ENCODE measurements at places on chromosomes 11 and 22.

GRCh38 chr22:27380855-27381254 is 420.7 kb downstream of the MN1 start:
- no peak for DNase-seq

- no peak for DNase-seq
Observed at GRCh38 chr22:50560034-50560433, 2.7 kb downstream of the SYCE3 start.

GRCh38 chr22:49712195-49712791 is 115.4 kb downstream of the BRD1 start:
- no peak for DNase-seq

GRCh38 chr11:94638301-94638901 is 71.2 kb downstream of the PIWIL4 start:
- no peak for DNase-seq

DNA sequence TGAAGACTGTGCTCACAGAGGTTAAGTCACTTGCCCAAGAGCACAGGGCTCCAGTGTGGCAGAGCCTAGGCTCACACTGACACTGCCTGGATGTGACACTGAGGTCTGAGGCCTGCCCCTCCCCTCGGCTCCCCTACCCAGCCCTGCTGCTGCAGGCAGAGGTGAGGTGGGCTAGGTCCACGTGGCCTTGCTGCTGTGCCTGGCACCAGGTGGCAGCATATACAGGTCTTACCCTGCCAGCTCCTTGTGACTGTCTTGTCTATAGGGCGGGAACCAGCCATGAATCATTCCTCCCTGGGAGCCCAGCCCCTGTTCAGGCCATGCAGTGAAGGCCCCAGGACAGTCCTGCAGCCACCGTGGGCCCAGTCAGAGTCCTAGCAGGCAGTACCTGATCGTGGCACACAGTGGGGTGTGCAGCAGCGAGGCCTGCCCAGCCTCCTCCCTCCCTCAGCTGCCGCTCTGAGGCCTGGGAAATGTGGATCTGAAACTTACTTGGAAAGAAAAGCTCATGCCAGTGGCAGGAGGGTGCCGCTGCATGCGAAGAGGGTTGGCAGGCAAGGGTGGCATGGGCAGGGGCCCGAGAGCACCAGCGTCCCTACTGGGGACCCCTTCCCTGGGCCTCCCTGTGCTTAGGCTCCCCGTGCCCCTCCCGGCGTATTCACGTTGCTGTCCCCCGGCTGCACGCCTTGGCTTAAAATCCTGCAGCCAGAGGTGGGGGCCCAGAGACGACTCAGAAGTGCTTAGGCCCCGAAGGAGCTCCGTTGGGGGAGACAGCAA is 1.2 kb upstream of the CERK start:
- no peak for DNase-seq

DNA sequence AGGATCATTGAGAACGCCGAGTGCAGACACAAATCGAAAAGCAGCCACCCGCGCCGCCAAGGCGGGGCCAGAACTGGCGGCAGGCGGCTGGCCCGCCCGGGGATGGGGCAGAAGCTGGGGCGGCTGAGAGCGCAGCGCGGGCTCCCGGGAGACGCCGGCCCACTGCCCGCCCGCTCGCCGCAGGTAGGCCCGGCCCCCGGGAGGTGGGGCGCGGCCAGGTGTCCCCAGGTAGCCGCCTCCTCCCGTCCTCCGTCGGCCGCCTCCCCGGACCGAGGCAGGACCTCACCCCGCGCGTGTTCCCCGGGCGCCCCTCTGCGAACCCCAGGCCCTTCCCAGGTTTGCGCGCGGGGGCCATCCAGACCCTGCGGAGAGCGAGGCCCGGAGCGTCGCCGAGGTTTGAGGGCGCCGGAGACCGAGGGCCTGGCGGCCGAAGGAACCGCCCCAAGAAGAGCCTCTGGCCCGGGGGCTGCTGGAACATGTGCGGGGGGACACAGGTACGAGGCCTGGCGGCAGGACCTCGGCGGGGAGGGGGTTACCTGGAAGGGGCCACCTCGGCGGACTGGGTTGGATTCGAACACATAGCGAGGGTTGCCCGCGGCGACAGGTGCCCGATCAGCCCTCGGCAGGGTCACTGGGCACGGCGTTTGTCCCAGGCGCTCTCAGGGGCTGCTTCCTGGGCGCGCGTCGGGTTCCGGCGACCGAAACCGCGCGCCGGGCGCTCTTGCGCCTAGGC is at the start of gene PRRG4:
PRRG4 (plus strand) TSS at position 248 of the 733 bp plus-strand sequence. CDS start 603 bp downstream, outside the sequence.
- peak; percentile 64 for DNase-seq

- no peak for DNase-seq
Observed at GRCh38 chr11:32374261-32374711, 61.1 kb downstream of the WT1 start.

DNA sequence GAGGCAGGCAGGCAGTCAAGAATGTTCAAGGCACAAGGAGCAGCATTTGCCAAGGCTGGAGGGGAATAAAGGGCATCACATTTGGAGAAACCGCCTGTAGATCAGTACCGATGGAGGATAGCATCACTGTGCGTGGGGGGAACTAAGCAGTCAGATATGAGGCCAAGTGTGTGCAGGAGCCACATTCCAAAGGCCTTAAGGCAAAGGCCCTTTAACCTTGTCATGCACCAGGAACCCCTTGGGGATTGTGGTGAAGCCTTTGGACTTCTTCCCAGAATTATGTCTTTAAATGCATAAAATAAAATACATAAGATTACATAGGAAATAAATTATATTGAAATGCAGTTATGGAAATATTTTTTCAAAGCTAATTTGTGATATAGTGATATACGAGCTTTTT is 532.1 kb downstream of the BUD13 start:
- DNase-seq = no peak

- no peak for DNase-seq
Observed at GRCh38 chr22:40182231-40182835, 4.6 kb downstream of the TNRC6B start.

- DNase-seq = peak; percentile 70
Observed at GRCh38 chr22:48146426-48146825, 1384.0 kb downstream of the TBC1D22A start.

DNA sequence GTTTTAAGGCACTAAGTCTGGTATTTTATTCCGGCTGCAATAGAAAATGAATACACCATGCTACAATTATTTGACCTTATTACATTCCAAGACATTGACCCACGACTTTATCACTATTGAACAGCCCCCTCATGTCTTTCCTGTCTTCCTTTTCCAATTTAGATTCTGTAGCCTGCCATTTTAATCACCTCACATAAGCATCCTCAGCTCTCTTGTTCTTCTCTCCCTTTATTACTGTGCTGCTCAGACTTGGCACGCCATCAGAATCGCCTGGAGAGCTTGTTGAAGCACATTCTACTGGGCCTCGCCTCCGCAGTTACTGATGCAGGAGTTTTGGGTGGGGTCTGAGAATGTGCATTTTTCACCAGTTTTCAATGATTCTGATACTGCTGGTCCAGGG is 38.7 kb upstream of the SWAP70 start:
- DNase-seq = no peak

DNA sequence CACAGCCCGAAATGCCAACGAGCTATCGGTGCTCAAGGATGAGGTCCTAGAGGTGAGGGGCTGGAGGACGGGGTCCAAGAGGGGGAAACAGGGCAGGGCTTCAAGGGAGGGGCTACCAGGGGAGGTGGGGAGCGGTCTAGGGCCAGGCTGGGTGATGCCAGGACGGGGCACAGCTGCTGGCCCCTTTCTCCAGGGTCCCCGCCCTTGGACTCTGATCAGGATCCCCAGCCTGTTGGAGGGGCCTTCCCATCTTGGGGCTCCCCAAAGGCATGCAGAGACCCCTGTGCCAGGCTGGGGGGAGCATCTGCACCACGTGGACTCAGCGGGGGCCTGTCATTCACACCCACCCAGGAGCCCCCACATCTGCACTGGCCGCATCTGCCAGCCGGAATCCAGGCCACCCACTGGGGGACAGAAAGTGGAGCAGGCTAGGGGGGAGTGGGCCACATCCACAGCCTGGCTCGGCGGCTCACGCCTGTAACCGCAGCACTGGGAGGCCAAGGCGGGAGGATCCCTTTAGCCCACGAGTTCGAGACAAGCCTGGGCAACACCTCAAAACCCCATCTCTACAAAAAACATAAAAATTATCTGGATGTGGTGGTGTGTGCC is 18.9 kb downstream of the EPS8L2 start:
- no peak for DNase-seq

GRCh38 chr22:48926643-48927042 is 901.0 kb downstream of the BRD1 start:
- peak; percentile 37 for DNase-seq
